ENCODE measurements at places on chromosomes 11 and 22. TPM values are rescaled to one million over a fixed set of nuclear protein-coding genes. Genes with fewer than 3 reads are reported as not detected.

Gene MRGPRX3
- total RNA-seq = not detected

Gene WNT7B
- total RNA-seq = 5.4 TPM

Gene MB
- total RNA-seq = 2.2 TPM

DNA sequence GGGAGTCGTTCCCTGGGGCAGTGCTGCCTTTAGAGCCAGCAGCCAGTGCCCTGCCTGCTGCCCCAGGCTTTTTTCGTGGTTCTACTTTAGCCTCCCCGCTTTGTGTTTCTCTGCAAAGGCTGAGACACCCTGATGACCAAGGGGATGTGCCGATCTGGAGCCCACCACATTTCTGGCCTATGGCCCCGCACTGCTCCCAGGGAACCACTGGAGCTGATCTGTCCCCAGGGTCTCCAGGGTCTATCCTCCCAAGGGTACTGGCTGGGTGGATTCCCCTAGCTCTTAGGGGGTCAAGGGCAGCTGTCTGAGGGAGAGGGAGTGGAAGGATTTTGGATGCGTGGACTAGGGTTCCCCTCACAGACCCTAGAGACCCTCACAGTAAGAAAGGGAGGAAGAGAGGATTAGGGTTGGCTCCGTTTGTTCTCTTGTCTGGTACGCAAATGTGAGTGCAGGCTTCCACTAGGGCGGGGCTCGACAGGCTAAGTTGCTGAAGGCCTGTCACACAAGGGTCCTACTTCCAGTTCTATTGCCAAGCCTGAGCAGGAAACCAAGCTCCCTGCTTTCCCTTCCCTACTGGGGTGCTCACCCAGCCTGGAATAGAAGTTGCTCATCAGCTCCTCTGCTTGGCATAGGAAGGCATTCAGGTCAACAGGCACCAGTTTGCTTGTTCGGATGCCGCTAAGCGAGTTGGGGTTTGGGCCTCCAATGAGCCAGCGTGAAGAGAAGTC is 19.3 kb downstream of the TREH start:
- DNase-seq = no peak

DNA sequence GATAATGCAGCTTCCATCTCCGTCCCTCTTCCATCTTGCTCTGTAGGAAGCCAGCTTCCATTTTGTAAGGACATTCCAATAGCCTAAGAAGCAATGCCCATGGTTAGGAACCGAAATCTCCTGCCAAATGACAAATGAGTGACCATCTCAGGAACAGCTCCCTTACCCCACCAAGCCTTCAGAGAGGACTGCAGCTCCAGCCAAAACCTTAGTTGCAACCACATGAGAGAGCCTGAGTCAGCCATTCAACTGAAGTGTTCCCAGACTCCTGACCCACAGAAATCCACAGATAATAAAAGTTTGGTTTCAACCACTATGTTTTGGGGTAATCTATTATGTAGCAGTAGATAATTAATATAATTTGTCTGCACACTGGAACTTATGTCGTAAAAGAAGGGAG is 51.7 kb upstream of the LDLRAD3 start:
- DNase-seq = no peak

GRCh38 chr11:120146413-120147093 is 8.6 kb upstream of the TRIM29 start:
- DNase-seq = no peak

GRCh38 chr11:86068138-86068871 is 579 bp downstream of the PICALM start:
- DNase-seq = peak; percentile 74

DNA sequence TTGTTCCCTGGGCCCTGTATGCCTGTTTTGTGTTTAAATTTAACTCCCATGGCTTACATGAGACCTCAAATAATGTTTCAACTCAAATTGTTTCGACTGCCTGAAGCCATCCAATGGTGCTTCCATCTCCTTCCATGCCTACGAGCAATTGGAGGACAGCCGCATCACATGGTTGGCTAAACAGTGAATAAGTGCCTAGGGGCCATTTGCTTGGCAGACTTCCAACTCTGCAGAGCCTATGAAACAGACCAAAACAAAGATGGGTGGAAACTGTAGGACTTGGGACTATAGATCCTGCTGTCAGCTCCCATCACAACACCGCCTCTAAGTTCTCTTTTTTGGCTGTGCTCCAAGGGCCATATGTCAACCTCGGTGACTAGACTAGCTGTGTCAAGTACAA is 84.1 kb downstream of the PARVA start:
- DNase-seq = no peak

GRCh38 chr11:113241636-113242054 is 72.7 kb upstream of the TTC12 start:
- DNase-seq = no peak
